Activated T-cell treated with anti-CD3 and anti-CD28 coated beads for 48 hours (primary cell): ENCODE measurements at places on chromosomes 3 and 15.

GRCh38 chr3:191813245-191813644 is 352.3 kb downstream of the PYDC2 start:
- DNase-seq = no peak

GRCh38 chr15:41304149-41304770 is 28.1 kb downstream of the OIP5 start:
- no peak for DNase-seq

- DNase-seq = no peak
Observed at GRCh38 chr15:40388941-40389823, 6.7 kb downstream of the KNSTRN start.

DNA sequence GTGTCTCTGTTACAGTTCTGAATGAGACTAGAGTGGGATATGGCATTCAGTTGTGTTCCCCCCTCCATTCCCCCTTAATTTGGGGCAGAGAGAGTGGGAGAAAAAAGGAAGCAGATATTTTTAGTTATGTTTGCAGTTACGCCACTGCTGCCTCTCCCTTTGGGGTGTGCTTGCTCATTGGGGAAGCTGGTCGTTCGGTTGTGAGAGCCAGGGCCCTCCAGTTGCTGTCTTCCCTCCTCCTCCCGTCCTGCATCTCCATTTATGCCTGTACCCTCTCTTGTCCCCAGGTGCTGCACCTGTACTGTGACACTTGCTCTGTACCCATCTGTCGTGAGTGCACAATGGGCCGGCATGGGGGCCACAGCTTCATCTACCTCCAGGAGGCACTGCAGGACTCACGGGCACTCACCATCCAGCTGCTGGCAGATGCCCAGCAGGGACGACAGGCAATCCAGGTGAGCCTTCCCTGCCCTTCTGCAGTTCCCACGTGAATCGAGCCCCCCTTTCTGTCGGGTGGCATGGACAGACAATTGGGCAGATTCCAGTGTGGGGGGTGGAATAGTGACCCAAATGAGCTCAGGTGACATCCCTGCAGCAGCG is 55.8 kb downstream of the TRIM71 start:
- DNase-seq = no peak

DNA sequence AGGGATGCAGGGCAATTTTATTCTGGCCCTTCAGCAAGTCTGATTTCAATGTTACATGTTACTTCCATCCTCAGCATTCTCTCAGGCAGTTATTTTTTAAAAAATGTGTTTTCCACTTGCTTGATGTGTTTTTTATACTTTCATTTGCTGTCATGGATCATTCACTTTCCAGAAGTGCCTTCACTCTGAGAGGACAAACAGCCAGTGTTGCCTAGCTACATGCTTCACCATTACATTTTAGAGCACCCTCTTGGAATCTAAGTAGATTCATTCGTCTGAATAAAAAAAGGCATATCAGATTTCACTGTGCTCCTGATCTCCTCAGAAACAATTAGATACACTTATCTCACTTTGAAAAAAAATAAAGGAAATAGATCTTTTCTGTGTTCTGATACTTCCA is 93.6 kb upstream of the POU1F1 start:
- no peak for DNase-seq

GRCh38 chr15:98548139-98548971 is 100.0 kb upstream of the IGF1R start:
- peak; percentile 47 for DNase-seq

DNA sequence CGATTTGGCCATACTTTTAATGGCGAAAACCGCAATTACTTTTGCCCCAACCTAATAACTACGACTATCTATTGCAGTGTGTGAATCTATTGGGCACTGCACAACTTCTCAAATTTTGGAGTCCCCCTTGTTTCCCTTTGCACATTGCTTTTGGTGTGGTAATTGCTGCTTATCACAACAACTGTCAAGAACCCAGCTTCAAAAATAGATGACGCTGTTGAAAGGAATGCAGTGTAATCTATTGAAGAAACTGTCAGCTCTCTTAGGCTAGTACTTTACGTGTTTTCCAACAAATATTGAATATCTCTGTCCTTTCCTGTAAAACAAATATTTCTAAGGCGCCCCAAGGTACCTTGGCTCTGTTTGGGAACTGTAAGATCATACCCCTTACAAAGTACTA is 222.8 kb upstream of the UBE2E2 start:
- DNase-seq = no peak

GRCh38 chr15:67980773-67981685 is 73.1 kb upstream of the PIAS1 start:
- no peak for DNase-seq

GRCh38 chr3:9028134-9028533 is 64.9 kb upstream of the RAD18 start:
- no peak for DNase-seq

DNA sequence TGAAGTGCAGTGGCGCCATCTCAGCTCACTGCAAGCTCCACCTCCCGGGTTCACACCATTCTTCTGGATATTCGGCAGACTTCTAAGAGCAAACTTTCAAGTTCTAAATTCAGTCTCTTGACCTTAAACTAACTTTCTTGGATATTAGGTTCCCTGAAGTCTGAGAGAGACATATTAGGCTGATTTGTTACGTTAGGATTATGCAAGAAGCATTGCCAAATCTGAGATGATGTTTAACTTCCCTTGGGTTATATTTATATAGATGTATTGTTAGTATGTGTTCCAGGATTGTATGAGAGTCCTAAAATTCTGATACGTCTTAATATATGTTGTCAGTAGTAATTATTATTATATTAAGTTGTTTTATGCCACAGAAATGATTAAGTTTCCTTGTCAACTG is 80.1 kb downstream of the SLC6A1 start:
- DNase-seq = no peak

DNA sequence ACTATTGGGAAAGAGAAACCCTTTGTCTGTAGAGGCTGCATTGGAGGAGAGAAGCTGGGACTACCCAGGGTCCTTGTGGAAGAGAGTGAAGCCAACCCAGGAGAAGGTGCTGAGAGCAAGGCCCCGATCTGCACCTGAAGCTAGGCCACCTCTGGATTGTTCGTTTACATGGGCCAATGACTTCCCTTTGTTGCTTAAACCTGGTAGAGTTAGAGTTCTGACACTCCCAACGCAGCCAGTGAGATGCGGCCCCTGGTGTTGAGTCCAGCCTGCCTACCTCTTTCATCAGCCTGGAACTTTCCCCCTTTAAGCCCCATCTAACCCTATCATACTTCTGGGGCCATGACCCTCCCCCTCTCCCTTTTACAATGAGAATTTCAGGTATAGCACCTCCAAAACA is 30.8 kb downstream of the CCDC13 start:
- DNase-seq = no peak

GRCh38 chr3:16186086-16186485 is 11.6 kb downstream of the GALNT15 start:
- DNase-seq = no peak

GRCh38 chr3:194933465-194933864 is 247.8 kb downstream of the FAM43A start:
- DNase-seq = no peak

- no peak for DNase-seq
Observed at GRCh38 chr3:58299839-58300516, 6.1 kb upstream of the RPP14 start.

- no peak for DNase-seq
Observed at GRCh38 chr3:168461793-168462192, 366.1 kb upstream of the GOLIM4 start.

GRCh38 chr15:75037685-75038084 is 14.3 kb downstream of the PPCDC start:
- no peak for DNase-seq

DNA sequence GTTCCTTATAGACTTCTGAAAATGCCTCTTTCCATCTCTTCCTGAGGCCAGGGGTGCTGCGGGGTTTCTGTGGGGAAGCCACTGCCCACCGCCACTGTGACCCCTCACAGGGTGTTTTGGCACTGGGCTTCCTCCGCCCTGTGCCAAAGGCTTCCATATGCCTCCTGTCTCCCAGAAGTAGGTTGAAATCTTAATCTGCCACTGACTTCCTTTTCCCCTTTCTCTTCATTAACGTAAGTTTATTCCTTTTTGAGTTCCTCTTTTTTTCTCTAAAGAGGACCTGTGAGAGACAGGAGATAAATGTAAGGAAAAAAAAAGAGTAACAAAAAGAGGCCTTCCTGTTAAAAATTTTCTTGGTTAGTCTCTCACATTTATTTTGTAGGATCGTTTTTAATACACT is 220.5 kb downstream of the CTNNB1 start:
- no peak for DNase-seq

DNA sequence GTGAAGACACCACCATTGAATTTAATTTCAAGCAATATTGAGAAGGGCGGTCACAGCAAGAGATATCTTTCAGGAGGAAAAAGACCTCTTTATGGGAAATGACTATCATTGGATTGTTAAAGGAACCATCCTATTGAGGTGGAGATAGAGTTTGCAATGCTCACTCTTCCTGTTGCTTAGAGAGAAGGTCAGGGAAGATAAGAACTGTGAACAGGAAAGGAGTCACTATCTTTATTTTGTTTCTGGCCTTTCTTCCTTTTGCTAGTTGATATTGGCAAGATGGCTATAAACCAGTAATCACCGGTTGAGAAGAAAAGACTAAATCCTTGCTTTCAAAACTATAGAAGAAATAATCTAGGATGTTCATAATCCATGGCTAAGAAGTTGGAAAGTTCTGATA is 112.1 kb upstream of the TMEM108 start:
- DNase-seq = no peak

GRCh38 chr15:39807791-39808190 is 25.1 kb upstream of the FSIP1 start:
- DNase-seq = no peak

DNA sequence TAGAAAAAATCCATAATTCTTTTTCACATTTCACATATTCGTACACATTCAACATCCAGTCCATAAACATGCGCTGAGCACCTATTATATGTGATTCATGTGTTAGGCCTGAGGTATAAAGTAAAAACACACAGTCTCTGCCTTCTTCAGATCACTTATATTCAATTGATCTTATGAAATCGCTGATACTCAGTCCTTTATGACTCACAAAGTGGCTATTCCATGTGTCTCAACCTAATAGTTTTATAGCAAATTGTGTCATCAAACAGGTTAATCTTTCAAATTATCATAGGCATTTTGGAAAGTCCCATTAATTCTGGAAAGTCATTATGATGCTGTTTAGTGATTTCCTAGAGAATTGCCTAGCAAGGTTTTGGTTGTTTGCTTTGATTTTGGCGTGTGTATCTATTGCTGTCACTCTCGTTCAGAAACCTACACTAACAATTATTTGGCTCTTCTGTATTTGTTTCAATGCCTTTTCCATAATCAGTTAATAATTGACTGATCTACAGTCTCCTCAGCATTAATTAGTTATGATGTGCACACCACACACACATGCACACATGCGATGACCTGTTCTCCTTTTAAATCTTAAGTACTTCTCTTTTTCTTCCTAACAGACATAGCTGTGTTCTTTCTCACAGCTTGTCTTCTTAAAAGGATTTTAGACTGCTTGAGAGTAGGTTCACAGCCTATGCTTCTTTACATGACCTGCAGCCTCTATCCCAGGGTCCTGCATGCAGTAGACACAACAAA is 353.1 kb downstream of the MECOM start:
- no peak for DNase-seq

DNA sequence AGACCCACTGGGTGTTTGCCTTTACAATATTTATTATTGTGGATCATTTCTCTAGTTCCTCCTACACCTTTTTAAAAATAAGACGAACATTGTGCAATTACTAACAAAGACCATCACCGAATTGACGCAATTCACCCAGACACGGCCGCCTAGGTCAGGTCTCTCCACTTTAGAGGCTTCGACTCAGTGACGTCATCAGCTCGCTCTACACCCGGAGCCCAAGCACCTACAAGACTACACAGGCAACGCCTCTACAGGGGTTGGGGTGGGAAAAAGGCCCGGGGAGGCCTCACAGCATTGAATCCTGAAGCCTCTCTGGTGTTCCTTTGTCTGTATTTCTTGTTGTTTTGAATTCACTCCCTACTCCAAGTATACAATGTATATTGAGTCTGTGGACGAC is 16.6 kb downstream of the ZIC4 start:
- DNase-seq = no peak

DNA sequence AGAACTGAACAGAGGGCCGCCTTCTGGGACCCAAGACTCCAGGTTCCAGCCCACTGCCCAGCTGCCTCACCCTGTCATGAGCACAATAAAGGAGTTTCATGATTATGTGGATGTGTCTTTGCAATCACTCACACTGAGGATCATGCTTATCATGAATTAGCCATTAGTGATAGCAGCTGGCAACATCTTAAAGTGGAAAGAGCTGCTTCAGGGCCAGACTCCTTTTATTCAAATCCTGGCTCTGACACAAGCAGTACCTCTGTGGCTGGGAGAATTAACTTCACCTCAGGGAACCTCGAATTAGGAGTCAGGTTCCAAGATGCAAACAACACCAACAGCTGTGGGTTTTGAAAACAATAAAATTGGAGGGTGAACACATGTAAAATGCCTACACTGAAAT is 6.6 kb upstream of the SCAP start:
- no peak for DNase-seq

- DNase-seq = no peak
Observed at GRCh38 chr15:50209809-50210208, 27.8 kb downstream of the SLC27A2 start.

- DNase-seq = no peak
Observed at GRCh38 chr3:157087780-157088600, 72.0 kb downstream of the CCNL1 start.

DNA sequence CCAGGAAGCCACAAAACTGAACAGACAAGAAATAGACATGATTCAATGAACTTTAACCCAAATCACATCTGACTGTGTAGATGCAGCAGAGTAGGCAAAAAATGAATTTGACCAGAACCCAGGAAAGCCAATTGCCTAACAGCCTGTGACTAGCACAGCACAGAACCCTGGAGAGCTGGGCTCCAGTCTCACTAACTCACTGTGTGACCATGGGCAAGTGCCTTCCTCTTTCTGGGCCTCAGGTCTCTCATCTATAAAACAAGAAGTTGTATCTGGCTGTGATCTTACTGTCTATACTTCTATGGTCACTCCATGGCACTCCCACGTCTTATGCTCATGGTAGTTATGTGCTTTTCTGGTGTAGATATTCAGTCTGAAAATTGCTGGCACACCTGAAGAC is 48.1 kb upstream of the USP3 start:
- DNase-seq = no peak

- no peak for DNase-seq
Observed at GRCh38 chr3:127870156-127870555, 44.9 kb upstream of the KBTBD12 start.

GRCh38 chr15:63341898-63342297 is 39.7 kb downstream of the CA12 start:
- DNase-seq = no peak

GRCh38 chr15:69951898-69952555 is 145.7 kb downstream of the TLE3 start:
- no peak for DNase-seq

- DNase-seq = no peak
Observed at GRCh38 chr15:93308026-93308690, 219.1 kb upstream of the RGMA start.

GRCh38 chr3:151916781-151917180 is 43.3 kb downstream of the SUCNR1 start:
- no peak for DNase-seq

- no peak for DNase-seq
Observed at GRCh38 chr3:155282385-155283091, 10.9 kb downstream of the STRIT1 start.
